ENCODE measurements at places on chromosomes 1 and 21.

GRCh38 chr21:43727519-43728153, 8.7 kb downstream of the PDXK start:
- no peak for DNase-seq

DNA sequence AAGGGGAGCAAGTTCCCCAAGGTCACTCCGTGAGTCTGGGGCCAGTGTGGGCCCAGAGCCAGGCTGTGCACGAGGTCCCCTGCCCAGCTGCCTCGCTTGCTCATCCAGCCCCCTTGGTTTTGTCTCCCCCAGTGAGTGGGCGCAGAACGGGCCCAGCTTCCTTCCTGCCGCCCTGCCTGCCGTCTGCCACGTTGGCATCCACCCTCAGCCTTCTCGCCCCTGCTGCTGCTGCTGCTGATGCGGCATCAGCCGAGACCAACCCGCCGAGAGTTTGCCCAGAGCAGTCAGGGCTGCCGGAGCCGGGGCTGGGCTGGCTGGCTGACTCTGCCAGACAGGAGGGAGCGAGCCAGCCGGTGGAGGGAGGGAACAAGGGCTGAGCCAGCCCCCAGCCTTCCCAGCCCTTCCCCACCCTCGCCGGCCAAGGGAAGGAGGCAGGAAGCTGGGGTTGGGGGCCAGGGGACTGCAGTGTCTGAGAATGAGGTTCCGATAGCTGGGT, 31.4 kb upstream of the WASF2 start:
- no peak for DNase-seq

DNA sequence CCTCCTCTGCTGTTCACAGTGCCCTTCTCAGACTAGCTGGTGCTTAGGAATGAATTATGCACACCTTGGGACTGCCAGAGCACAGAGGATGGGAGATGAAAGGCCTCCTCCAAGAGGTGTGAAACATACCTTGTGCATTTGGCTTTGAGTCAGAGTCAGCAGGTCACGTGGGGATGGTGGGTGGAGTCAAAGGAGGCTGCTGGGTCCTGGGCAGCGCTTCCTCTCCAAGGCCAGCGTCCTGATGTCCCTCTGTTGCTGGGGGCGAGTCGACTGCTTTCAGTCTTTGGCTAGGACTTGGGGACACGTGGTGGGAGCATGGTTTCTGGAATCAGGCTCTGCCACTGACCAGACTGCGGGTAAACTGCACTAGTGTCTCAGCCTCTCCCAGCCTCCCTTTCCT, 91.2 kb downstream of the AJAP1 start:
- no peak for DNase-seq

GRCh38 chr1:55034476-55035133, 4.7 kb upstream of the PCSK9 start:
- no peak for DNase-seq

- DNase-seq = no peak
These were observed 262.4 kb downstream of the PTPRC start for GRCh38 chr1:198901266-198901665.

DNA sequence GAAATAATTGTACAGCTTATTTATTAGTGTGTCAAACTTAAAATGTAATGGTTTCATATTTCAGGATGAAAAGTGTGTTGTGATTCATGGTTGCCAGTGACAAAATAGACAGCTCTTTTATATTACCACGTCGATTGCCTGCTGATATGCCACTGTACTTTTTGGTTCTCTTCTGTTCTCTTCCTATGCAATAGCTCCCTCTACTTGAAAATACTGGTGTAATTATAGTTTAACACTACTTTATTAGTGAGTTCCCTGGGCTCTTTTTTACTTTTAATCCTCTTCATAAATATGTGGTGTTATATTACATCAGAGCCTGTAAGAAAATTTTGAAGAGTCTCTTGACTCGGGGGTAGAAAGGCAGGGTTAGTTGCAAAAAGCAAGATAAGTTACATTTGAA, 111.3 kb downstream of the PATJ start:
- peak; percentile 15 for DNase-seq

GRCh38 chr1:5831600-5832335, 160.5 kb downstream of the NPHP4 start:
- no peak for DNase-seq

DNA sequence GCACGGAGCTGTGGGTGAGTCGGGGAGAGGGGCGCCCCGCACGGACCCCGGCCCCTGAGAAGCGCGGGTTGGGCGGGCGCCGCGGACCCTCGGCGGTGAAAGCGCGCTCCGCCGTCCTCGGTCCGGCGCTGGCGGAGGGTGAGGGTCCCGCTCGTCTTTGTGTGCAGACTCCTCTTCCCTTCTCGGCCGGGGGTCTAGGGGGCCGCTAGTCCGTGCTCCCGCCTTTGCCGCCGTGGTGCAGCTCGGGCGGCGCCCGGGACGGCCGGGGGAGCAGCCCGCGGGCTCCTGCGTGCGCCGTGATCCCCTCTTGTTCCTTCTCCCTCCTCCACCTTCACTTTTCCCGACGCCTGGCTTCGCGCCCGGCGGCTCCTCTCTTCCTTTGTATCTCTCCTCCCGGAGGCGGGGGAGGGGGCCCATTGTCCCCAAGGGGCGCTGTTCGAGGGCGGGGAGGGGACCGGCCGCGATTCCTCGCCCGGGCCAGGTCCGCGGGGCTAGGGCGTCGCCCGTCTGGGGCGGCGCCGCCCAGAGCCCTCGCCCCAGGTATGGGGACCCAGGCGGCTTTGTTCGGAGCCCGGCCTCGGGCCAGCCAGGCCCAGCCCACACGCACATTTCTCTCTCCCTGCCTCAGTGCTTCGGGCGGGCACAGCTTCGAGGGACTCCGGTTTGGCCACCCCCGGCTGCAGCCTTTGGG, 519 bp downstream of the FNBP1L start:
- no peak for DNase-seq

- no peak for DNase-seq
These were observed 59.2 kb upstream of the IVNS1ABP start for GRCh38 chr1:185376288-185376687.

DNA sequence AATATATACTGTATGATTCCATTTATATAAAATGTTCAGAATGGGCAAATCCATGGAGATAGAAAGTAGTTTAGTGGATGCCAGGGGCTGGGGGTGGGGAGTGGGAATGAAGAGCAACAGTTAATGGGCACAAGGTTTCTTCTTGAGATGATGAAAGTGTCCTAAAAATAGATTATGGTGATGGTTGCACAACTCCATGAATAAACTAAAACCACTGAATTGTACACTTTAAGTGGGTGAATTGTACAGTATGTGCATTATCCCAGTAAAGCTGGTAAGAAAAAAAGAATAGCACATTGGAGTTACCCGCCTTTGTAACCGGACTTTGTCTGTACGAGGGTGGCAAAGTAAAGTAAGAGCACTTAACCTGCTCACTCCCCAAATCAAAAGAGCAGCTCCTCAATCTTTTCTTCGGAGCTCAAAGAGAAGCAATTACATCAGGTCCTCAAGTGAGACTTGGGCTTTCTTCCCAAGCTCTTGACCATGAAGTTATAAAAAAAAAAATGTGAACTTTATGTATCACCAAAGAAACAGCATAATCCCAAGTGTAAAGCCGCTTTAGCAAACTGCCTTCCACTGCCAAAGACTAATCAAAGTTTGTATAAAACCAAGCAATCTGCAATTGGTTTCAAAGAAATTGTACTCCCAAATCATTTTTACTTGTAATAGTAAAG, 32.1 kb downstream of the ALDH9A1 start:
- peak; percentile 5 for DNase-seq

DNA sequence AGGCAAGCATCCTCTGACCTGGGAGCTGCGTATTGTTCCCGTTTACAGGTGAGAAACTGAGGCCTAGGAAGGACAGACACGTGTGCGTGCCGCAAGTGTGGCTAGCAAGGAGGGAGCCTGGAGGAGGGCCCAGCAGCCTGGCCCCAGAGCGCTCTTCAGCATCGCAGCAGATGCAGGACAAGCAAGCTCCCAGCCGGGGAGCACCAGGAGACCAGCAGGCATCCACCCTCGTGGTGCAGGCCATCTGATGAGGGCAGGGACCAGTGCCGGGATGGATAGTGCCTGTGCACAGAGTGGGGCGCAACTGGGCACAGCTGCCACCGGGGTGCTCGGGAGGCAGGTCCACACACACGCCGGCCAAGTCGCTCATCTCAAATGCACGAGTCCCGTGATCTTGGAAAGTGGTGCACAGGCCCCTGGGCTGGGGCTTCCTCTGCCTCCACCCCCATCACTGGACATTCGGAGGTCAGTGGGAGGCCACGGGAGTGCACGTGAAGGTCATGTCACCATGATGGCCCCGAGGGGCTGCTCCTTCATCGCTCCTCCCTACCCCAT, 55.1 kb downstream of the COL18A1 start:
- no peak for DNase-seq

DNA sequence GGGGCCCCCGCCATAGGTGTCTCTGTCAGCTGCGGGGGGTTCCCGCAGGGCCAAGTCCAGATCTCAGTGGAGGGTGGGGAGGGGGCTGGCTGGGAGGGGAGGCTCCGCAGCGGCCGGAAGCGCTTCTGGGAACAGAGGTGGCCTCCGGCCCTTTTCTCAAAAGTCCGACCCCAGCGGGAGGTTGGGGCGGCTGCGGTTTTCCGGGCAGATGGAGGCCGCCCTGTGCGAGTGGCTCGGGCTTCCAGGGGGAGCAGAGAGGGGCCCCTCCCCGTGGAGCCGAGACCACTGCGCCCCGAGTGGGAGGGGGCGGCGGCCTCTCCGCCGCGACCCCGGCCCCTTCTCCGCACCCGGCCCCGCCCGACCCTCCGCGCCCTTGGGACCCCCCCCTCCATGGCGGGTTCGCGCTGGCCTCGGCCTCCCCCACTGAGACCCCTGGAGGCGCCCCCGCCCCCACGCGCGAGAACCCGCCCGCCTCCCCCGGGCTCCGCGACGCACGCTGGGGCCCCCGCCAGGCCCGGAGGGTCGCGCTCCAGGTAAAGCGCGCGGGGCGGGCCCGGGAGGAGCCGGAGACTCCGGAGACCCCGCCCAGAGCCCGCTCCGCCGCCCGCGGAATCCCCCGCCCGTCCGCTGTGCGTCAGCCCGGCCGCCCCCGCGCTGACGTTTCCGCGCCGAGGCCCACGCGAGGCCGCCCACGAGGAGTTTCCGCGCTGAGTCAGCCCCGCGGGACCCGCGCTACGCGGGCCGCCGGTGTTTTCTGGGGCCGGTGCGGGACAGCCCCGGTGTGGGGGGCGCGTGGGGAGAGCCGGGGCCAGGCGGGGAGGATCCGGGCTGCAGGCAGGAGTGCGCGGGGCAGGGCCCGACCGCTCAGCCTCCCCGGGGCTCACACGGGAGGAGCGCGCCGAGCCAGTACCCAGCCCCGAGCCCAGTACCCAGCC, 5.2 kb downstream of the TNFRSF18 start:
- no peak for DNase-seq

GRCh38 chr1:40806731-40807695, 23.4 kb downstream of the KCNQ4 start:
- DNase-seq = no peak

- no peak for DNase-seq
These were observed 264.0 kb downstream of the ADGRL2 start for GRCh38 chr1:82064691-82065090.

DNA sequence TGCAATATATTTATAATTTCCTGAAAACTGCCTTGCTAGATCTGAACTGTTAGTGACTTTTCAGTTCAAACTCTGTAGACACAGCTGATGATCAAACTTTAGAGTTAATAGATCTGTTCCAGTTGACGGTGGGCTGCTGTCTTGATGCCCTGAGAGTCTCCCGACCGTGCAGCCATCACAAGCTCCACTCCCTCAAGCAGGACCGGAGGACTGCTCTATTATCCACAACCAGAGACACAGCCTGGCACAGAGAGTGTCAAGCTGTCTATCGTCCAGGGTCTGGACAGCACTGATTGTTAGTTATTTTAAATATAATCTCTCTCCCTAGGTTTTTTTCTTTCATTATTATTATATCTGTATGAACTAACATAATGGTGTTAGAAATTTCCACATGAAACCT, 8.0 kb downstream of the CHODL start:
- DNase-seq = no peak

- DNase-seq = no peak
These were observed 447 bp downstream of the RUNX3 start for GRCh38 chr1:24929398-24930259.

DNA sequence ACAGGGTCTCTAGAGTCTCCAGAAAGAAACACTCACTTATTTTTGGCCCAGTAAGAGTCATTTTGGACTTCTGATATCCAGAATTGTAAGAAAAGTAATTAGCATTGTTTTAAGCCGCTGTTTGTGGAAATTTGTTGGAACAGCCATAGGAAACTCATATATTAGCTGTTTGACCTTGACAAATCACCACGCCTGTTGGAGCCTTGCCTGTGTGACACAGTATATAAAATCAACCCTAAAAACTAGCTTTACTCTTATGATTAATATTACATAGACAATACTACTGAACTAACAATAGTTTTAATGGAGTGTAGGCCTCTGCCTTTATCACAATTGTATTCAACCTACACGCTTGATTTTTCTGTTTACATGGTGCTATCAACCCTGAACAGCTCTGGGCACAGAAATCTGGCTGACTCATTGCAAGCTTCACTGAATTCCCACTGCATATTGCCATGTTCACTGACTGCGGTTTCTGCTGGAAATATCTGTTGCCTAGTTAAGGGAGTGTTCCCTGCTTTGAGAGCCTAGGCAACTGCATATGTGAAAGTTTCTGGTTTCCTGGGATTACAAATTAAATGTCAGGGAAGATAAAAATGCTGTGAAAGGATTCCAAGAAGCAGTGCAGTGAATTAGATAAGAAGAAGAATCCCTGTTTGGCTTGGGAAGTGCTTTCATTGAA, 419.5 kb upstream of the DEPDC1 start:
- DNase-seq = peak; percentile 8

DNA sequence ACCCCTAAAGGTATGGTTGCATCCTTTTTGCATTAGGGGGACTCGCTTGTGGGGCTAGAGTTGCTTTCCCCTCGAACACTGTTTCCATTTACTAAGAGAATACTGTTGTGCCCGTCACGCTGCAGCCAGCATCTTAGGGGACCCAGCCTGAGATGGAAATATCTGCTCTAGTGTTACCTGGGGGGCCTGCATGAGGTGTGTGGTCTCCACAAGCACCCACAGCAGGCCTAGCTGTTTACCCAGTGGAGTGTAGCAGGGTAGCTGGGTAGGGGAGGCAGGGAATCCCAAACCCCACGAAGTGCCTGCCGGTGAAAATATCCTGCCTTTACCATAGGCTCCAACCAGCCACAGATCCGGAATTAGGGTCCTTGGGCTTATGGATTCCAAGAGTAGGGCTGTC, 303.6 kb downstream of the PTPRU start:
- DNase-seq = no peak

- no peak for DNase-seq
These were observed 96.1 kb downstream of the HFM1 start for GRCh38 chr1:91308544-91308943.

GRCh38 chr1:118912574-118912973, 75.6 kb downstream of the TBX15 start:
- DNase-seq = no peak

- DNase-seq = no peak
These were observed 7.4 kb downstream of the LHX9 start for GRCh38 chr1:197924516-197925123.

DNA sequence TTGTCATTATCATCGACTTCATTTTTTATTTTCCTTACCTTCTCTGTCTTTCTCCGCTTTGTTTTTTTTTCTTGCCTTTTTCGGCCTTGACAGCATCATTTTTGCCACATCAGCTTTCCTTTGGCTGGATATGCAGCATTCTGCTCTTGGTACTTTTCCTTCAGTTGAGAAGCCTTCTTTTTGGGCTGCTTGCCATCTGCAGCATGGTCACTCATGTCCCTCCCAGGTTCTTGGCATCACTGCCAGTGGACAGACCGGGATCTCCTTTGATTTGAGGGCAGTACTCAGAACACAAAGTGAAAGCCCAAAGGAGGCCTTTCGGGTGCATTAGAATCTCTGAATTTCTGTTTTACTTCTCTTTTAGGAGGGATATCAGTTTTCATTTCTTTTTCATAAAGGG, 3.7 kb upstream of the PARP1 start:
- DNase-seq = no peak

- peak; percentile 18 for DNase-seq
These were observed at the start of gene KCNC4 for GRCh38 chr1:110209715-110210603. Gene KCNC4, plus strand, starts transcription at chr1:110210314. Its CDS starts 1,186 bp downstream, at chr1:110211500.
